ENCODE measurements at places on chromosomes 11 and 22.

GRCh38 chr11:76419896-76420295 lies 24.9 kb upstream of the EMSY start:
- peak; percentile 6 for DNase-seq

- peak; percentile 59 for DNase-seq
Observed at GRCh38 chr22:32281072-32281471, 25.9 kb upstream of the SLC5A4 start.

DNA sequence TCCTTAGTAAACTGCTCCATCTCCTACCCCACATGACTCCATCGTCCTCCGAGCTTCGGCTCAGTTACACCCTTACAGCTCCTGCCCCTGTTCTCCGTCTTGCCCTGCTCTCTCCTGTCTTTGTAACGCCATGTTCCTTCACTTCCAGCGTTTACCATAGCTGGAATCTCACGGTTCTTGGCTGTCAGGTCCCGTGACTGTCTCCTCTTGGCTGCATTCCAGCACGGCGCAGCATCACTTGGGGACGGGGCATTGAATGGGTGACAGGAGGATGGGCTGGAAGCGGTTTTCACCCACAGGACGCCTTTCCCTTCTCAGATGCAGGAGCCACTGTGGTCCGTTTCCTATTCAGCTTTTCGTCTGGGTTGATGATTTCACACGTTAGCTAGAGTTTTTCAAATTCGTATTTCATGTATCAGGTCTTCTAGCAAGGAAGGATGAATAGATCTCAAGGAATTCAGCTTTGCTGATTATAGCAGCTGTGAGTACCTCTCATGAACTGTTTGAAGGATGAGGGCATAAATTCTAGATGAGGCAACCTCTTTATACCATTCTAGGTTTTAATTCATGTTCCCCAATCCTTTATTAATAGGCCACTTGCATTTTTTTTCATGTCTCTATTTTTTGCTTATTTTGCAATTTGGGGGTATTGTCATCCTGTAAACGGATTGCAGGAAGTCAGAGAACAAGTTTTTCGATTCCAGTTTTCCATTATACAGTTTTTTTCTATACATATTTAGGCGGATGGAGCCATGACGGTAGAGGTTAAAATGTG lies 29.1 kb downstream of the ZBED4 start:
- no peak for DNase-seq

DNA sequence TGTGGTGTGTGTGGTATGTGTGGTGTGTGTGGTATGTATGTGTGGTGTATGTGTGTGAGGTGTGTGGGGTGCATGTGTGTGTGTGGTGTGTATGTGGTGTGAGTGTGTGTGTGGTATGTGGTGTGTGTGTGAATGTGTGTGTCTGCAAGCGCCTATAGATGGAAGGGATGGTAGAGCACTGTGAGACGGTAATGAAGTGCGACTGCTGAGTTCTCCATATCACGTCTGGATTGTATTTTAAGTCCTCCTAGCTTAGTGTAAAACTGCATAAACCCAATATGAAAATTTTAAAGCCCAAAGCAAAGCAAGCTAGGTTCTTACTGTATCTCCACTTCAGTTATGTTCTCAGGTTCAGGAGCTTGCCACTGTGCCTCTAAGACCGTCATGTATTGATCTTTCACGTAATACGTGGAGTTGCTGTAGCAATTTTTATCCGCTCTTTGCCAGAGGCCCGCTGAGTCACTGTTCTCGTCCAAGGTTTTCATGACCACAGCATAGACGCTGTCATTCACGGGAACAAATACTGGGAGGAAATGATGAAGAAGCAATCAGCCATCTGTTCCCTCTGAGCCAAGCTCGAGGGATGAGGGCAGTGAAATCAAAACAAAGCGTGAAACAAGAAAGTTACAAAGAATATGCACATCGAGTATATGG lies 5.5 kb downstream of the PLET1 start:
- peak; percentile 84 for DNase-seq

GRCh38 chr11:2477936-2478335 lies 33.1 kb downstream of the KCNQ1 start:
- DNase-seq = no peak

DNA sequence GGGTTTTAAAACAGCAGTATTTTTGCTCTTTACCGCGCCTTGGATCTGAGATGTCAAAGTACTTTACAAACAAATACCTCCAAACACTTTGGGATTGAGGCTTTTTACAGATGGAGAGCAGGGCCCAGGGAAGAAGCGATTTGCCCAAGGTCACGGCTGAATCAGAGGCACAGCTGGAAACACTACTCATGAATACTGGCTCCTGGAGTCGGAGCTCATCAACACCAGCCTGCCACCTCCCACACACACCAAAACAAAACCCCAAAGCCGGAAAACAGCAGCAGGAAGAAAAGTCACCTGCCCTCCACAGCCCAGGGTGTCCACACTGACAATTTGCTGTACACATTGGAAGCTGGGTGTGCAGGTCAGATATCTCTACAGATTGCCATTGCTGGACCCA lies 339.4 kb downstream of the CADM1 start:
- DNase-seq = no peak

- DNase-seq = peak; percentile 21
Observed at GRCh38 chr11:108914981-108915380, 250.1 kb downstream of the DDX10 start.

DNA sequence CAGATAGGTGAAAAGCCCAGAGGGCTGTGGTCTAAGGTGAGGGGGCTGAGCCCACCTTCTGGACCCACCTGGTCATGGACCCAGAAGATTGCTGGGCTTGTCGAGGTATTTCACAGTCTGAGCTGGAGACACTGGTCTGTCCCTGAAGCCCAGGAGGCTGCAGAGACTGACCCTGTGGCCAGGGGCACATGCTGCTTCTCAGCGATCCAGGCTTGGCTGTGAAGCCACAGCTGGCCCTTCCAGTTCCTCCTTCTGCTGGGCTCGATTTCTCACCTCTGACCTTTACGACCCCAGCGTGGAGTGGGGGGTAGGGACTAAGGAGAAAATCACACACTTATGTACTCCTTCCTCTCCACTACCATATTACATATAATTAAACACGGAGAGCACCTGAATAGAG lies 88.5 kb downstream of the NECTIN1 start:
- no peak for DNase-seq

DNA sequence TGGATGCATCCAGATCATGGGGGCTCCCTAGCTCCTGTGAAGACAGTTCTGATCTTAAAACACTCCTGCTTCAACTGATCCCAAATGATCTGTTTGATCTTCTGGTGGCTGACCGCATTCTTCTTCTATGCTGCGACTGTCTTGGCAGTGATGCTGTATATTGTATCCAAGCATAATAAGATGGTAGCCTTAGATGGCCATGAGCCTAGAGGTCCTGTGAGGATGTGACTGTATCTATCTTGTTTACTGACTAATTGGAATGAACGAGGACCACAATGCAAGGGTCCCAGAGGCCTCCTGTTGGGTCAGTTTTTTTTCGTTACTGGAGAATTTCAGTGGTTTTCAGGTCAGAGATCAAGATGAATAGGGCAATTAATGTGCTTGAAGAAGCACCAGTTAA lies 7.1 kb upstream of the MPEG1 start:
- peak; percentile 38 for DNase-seq

DNA sequence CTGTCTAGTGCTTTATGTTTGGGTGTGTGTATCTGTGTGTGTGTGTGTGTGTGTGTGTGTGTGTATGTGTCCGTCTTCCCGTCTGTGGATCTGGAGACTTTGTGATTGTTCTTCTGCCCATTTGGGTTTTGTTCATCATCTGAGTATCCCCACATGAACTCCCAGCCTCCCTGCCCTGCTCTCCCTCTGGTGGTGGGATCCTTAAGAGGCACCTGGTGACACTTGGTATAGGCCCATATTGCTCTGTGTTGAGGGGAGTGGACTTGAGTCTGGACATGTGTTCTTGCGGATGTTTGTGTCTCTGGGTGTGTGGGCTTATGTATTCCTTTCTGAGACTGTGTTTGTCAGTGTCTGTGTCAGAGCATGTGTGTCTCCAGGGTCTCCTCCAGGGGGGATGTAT lies 15.3 kb downstream of the RCOR2 start:
- peak; percentile 50 for DNase-seq

DNA sequence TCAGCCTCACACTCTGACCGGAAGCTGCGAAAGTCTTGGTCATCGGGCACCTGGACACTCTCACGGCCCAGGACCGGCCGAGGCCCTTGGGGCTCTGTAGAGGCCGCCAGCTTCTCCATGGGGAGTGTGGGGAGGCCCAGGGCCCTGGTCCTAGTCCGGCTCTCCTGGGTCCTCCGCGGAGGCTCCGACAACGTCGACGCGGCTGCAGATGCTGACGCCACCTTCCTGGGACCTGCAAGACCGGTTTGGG lies 12.9 kb downstream of the STARD10 start:
- DNase-seq = no peak

GRCh38 chr11:61429346-61429690 lies 457 bp downstream of the CPSF7 start:
- DNase-seq = peak; percentile 49

DNA sequence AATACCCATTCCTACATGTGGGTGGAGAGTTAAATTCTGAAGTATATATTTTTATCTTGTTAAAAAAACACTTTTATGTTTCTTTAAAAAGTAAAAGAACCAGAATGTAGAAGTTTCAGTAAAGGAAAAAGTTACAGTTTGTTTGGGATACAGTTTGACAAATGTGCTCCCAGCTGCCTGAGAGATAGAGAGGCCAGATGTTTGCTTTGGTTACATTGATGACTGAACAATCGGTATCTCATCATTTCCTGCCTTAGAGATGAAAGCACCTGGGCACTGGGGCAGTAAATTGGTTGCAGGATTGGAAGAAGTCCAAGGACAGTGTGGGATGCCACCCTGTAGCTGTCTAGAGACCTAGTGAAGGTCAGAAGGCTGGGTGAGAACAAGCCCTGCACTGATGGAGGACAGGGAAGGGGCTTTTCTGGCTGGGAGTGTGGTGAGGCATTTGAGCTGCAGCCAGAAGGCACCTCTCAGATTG lies 16.6 kb downstream of the MED15 start:
- no peak for DNase-seq

GRCh38 chr11:14237444-14237961 lies 121.5 kb downstream of the RRAS2 start:
- DNase-seq = no peak

DNA sequence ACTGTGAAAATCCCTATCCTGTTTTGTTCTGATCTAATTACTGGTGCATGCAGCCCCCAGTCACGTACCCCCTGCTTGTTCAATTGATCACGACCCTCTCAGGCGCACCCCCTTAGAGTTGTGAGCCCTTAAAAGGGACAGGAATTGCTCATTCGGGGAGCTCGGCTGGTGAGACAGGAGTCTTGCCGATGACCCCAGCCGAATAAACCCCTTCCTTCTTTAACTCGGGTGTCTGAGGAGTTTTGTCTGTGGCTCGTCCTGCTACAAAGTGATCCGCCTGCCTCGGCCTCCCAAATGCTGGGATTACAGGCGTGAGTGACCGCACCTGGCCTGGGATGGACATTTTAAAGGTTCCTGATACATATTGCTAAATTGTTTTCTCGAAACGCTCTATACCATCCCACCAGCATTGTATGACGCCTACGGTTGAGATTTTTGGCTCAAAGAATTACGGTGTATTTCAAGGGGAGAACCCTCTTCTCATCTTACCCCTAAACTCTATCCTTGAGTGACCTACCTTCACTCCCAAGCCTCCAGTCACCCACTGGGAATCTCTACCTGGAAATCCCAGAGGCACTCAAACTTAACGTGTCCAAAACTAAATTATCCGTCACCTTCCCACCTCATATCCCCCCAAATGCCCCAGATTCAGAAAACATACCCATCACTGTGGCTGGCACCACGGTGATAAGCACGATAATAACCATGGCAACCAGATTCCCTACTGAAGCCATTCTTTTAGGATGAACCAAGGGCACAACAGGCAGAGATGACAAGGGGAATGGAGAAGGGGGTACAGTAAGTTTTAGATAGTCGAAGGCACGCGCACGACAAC lies 789 bp upstream of the POLA2 start:
- DNase-seq = no peak

DNA sequence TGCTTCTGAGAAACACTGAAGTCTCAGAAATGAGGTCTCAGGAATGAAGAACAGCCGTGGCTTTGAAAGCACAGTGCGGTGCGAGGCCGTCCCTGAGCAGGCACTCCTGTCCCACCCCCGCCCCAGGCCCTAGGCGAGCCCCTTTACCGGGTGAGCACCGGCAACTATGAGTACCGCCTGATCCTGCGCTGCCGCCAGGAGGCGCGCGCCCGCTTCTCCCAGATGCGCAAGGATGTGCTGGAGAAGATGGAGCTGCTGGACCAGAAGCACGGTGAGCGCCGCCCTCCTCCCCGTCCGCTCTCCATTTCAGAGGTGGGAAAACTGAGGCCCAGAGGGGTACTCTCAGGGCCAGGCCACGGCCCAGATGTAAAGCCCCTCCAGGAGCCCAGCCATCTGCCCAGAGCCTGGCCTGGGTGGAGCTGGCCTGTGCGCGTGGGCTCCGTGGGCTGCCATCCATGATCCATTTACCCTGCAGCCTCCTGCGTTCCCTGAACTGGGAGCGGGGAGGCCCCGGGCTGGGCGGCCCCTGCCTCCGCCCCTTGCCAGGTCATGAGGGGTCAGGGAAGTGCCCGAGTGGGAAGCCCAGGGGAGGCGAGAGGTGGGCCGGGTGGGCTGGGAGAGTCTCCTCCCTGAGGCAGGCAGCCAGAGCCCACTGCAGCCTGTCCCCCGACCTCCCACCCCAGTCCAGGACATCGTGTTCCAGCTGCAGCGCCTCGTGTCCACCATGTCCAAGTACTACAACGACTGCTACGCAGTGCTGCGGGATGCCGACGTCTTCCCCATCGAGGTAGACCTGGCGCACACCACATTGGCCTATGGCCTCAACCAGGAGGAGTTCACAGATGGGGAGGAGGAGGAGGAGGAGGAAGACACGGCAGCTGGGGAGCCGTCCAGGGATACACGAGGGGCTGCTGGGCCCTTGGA lies 9.5 kb downstream of the SLC16A8 start:
- DNase-seq = no peak

DNA sequence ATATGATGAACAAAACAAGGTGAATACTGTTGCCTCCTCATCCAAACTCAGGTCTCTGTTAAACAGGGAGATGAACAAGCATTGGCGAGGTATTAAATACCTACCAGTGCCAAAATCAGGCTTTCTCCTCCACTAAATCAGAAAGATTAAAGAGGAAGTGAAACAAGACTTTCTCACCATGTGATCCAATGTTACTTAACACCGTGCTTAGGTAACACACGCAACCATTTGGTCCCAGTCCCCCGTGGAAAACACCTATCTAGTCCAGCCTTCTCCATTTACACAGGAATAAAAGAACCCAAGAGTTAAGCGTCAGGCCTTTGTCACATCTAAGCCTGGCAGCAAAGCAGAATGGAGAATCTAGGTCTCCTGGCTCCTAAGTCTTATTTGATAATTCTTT lies 34.5 kb downstream of the TENM4 start:
- DNase-seq = no peak

DNA sequence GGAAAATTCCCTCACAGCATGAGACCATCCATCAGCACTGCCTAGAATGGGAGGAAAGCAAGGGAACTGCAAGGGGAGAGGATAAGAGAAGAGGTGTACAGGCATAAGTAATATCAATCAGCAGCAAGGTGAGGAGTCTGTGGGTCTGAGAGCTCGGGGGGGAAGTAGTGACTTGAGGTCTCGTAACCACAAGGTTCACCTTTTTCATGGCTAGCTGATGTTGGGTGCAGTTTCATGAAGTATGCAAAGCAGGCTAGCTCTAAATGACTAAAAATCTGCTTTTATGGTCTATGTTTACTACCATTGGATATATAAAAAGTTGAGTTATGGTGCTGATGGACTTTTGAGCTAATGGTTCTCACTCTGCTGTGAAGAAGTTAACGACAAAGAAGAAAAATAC lies 35.8 kb downstream of the OR4C6 start:
- DNase-seq = no peak
